Naive thymus-derived CD4-positive, alpha-beta T cell (primary cell): ENCODE measurements at places on chromosomes 5 and 9. TPM values are rescaled to one million over a fixed set of nuclear protein-coding genes. Genes with fewer than 3 reads are reported as not detected.

DBH gene
- not detected in 2 replicates for total RNA-seq

FCHO2 gene
- total RNA-seq, result 7.1 TPM

RNF208 gene
- total RNA-seq, result 2.2 TPM

DNA sequence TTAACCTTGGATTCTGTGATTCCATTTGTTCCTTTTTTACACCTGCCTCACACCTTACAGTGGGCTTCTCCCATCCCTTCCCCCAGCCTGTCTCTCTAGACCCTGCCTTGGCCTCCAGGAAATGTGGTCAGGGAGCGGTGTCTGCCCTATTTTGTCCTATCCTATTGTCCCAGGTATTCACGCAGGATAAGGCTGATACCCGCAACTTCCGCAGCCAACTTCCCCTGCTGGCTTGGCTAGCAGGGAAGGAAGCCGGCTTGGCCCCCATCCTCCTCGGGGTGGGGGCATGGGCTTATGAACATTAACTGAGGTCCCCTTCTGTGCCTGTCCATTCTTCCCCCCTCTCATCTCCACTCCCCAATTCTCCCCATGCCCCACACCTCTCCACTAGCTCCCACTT is 3.5 kb downstream of the CSF1R start:
- H3K27ac ChIP-seq, result no peak overlapping the region
- H3K27me3 ChIP-seq, result no peaks in the 10 kb centered on the region
- H3K4me1 ChIP-seq, result no peaks in the 10 kb centered on the region

- no peaks in the 10 kb centered on the region for H3K27me3 ChIP-seq
- H3K36me3 ChIP-seq, result no peaks in the 10 kb centered on the region
- peaks cover 4% of the 10 kb centered on the region for H3K4me1 ChIP-seq
- no peak overlapping the region for H3K4me3 ChIP-seq
Observed at GRCh38 chr5:65986050-65986451, 59.7 kb downstream of the ERBIN start.

DNA sequence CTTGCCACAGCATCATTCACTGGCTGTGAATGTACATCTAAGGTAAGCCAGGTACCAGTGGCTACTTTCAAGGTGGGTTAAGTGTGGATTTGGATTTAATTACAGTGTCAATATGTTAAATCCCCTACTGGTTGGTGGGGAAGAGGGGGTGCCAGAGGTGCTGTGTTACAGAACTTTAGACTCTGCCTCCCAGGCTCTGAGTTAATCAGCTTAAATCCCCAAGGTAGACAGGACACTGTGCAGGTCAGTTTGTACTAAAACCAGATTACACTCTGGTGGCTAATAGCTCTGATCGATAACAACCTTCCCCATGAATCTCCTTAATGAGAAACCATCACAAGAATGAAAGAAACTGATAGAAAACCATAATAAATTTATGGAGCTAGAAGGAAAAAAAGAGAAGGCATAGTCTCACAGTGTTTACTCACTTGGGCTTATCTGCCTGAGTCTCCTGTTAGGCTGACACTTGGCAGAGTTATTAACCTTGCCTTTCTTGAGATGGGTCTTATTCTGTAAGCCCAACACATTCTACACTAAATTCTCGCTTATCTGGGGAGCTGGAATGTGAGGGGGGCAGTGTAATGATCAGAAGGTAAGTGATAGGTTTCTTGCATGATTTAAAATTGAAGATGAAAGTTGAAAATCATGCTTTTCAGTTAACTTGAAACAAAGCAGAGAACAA is 106.8 kb downstream of the LMNB1 start:
- no peaks in the 10 kb centered on the region for H3K27me3 ChIP-seq
- H3K27ac ChIP-seq, result no peak overlapping the region
- H3K4me1 ChIP-seq, result no peaks in the 10 kb centered on the region

- H3K4me3 ChIP-seq, result no peak overlapping the region
- no peaks in the 10 kb centered on the region for H3K36me3 ChIP-seq
- H3K27me3 ChIP-seq, result no peaks in the 10 kb centered on the region
- no peak for DNase-seq
- H3K27ac ChIP-seq, result no peak overlapping the region
- no peaks in the 10 kb centered on the region for H3K4me1 ChIP-seq
Observed at GRCh38 chr5:137027758-137028157, 471.4 kb downstream of the SPOCK1 start.

DNA sequence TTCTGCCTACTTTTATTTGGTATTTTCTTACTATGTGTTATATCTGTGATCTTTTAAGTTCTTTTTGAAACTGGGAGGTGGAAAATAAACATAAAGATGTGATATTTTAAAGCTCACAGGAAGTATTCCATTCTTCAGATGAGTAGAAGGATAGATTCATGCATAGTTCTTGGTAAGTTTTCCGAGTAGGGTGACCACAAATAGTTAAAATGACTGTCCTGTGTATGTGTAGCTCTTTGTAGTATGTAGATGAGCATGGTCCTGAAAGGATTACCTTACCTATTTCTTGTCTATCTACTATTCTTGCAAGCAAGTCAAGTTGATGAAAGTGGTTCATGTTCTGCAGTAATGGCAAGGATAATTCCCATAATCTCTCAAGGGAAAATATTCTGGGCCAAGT is 47.7 kb downstream of the SRFBP1 start:
- DNase-seq, result no peak
- H3K27ac ChIP-seq, result no peak overlapping the region
- no peaks in the 10 kb centered on the region for H3K36me3 ChIP-seq
- H3K4me1 ChIP-seq, result no peaks in the 10 kb centered on the region
- no peaks in the 10 kb centered on the region for H3K27me3 ChIP-seq
- no peak overlapping the region for H3K4me3 ChIP-seq

DNA sequence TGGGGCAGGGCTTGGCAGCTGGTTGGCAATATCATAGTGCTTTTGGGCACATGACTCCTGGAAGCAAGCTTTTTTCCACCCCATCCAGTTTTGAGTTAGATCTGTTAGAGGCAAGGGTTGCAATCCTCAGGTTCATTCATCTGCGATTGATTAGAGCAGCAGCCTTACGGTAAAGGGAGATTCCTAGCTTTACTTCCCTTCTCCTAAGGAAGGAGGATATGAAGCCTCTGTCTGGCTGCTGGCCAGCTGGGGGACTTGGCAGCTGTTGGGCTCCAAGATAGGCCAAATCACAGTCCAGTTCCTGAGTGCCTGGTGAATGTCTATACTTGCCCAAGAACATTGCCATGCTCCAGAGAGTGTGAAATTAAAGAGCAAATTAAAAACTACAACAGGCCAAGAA is 113.4 kb upstream of the CCNH start:
- no peaks in the 10 kb centered on the region for H3K27me3 ChIP-seq
- no peaks in the 10 kb centered on the region for H3K4me1 ChIP-seq
- H3K36me3 ChIP-seq, result no peaks in the 10 kb centered on the region
- no peak overlapping the region for H3K27ac ChIP-seq

DNA sequence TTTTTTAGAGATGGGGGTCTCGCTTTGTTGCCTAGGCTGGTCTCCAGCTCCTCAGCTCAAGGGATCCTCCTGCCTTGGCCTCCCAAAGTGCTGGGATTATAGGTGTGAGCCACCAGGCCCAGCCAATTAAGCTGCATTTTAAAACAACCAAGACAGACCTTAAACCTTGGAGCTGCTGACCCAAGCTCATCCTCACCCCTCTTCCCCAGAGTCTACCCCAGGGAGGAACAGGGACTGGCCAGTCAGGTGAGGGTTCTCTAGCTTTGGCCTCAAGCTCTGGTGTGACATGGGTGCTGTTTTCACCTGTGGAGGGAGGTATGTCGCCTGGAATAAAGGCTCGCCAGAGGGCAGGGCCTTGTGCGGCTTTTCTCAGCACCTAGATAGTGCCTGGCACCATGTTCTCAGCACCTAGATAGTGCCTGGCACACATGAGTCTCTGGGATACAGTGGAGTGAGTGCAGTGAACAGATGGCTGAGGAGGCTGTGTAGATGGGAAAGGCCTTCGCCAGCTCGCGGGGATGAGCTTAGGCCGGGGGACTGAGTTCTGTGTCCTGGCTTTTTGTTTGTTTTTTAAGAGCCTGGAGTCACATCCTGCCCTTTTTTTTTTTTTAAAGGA is 7.4 kb downstream of the CDK9 start:
- DNase-seq, result no peak
- no peaks in the 10 kb centered on the region for H3K27me3 ChIP-seq
- H3K4me1 ChIP-seq, result peaks cover 21% of the 10 kb centered on the region
- no peak overlapping the region for H3K27ac ChIP-seq
- no peak overlapping the region for H3K4me3 ChIP-seq
- peaks cover 21% of the 10 kb centered on the region for H3K36me3 ChIP-seq

- no peaks in the 10 kb centered on the region for H3K27me3 ChIP-seq
- no peak overlapping the region for H3K27ac ChIP-seq
- H3K36me3 ChIP-seq, result no peaks in the 10 kb centered on the region
Observed at GRCh38 chr5:61623401-61624069, 291.5 kb downstream of the ZSWIM6 start.

DNA sequence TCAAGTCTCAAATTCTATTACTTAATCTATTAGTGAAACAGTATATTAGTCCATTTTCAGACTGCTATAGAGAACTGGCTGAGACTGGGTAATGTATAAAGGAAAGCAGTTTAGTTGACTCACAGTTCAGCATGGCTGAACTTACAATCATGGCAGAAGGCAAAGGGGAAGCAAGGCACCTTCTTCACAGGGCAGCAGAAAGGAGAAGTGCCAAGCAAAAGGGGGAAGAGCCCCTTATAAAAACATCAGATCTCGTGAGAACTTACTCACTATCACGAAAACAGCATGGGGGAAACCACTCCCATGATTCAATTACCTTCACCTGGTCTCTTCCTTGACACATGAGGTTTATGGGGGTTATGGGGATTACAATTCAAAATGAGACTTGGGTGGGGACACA is 67.9 kb upstream of the CHSY3 start:
- no peaks in the 10 kb centered on the region for H3K4me1 ChIP-seq
- DNase-seq, result no peak
- no peak overlapping the region for H3K4me3 ChIP-seq
- no peaks in the 10 kb centered on the region for H3K36me3 ChIP-seq
- no peak overlapping the region for H3K27ac ChIP-seq
